ENCODE measurements at places on chromosomes 6 and 20. TPM values are rescaled to one million over a fixed set of nuclear protein-coding genes. Genes with fewer than 3 reads are reported as not detected.

Gene ADAM33
- total RNA-seq: 29.4 TPM

DNA sequence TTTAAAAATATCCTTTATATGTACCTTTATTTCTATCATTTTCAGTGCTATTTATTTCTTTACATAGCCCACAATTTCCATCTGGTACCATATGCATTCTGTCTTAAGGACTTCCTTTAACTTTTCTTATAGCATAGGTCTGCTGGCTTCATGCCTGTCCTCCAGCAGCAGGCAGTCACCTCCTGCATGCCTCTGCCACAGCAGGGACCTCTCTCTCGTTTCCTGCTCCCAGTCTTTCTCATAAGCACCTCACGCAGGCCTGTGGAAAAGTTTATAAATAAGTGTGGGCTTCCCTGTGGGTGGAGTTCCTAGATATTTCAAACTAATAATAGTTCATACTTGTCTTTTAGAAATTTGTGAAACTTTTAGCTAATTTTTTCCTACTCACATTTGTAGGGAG, 133.9 kb downstream of the KCNQ5 start:
- no peaks in the 10 kb centered on the region for H3K27me3 ChIP-seq
- no peaks in the 10 kb centered on the region for H3K36me3 ChIP-seq
- no peak overlapping the region for H3K4me3 ChIP-seq
- no peaks in the 10 kb centered on the region for H3K4me1 ChIP-seq
- no peak for DNase-seq
- H3K27ac ChIP-seq: no peak overlapping the region

Gene CNKSR3
- total RNA-seq: 2.1 TPM

- peak overlapping the region; percentile 12 for H3K4me3 ChIP-seq
- H3K27ac ChIP-seq: no peak overlapping the region
- H3K36me3 ChIP-seq: no peaks in the 10 kb centered on the region
- no peaks in the 10 kb centered on the region for H3K4me1 ChIP-seq
- peaks cover 76% of the 10 kb centered on the region for H3K27me3 ChIP-seq
Observed at GRCh38 chr20:61802721-61803311, 262.9 kb downstream of the TAF4 start.

DNA sequence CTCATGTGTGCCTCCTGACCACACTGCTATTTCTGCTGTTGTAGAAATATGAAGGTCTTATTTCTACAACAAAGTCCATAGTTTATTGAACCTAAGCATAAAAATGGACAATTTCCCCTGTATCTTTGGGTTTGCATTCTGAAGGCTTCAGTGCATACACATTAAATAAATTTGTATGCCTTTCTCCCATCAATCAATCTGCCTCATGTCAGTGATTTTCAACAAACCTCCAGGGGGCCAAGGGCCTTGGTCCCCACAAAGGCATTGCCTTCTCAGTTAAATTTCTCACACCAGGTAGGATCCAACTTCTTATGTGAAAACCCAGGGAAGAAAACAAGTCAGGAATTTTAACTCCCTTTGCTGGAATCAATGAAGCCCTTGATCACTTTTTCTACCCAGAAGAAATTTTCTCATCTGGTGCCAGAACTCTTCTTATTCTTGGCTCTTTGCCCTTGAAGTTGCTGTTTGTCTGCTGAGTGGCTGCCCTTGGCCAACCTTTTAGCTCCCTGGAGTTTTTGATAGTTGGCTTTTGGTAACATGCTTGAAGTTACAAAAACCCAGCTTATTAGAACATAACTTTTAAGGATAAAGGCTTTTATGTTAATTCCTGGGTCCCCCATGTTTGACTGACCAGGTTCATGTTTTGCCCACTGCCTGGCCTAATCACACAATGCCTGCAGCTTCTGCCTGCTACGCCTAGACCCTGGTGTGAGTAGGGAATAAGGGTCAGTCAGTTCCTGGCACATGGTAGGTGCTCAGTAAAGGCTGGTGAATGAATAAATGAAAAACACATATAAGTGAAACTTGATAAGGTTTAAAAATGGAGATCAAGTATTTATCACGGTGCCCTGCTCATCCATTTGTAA, 37.0 kb downstream of the SHLD1 start:
- H3K4me3 ChIP-seq: no peak overlapping the region
- no peak for DNase-seq
- H3K27me3 ChIP-seq: no peaks in the 10 kb centered on the region
- peaks cover 9% of the 10 kb centered on the region for H3K4me1 ChIP-seq

GRCh38 chr20:56222201-56222600, 26.3 kb upstream of the MC3R start:
- no peaks in the 10 kb centered on the region for H3K27me3 ChIP-seq
- DNase-seq: no peak
- peaks cover 4% of the 10 kb centered on the region for H3K4me1 ChIP-seq
- no peaks in the 10 kb centered on the region for H3K36me3 ChIP-seq
- H3K4me3 ChIP-seq: no peak overlapping the region

Gene NPBWR2
- total RNA-seq: not detected
